Ecto neural progenitor cell (in vitro differentiated cells): ENCODE measurements at places on chromosomes 5 and 9.

DNA sequence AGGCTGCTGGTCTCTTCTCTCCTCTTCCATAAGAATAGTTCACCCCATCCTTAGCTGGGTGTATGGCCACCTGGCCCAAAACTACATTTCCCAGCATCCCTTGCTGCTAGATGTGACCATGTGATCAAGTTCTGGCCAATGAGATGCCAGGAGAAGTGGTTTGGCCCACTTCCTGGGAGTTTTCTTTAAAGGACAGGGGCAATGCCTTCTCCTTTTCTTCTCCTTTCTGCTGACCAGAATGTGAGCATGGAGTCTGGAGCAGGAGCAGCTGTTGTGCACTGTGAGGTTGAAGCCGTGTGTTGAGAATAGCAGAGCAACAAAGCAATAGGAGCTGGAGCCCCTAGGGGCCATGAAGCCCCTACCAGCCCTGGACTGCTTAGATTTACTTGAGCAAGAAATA lies 36.8 kb downstream of the C9orf50 start:
- DNase-seq = peak; percentile 73

GRCh38 chr5:32942225-32942989 lies 231.3 kb downstream of the NPR3 start:
- DNase-seq = no peak

- no peak for DNase-seq
Measured at GRCh38 chr5:142979636-142980035, 209.5 kb downstream of the ARHGAP26 start.

GRCh38 chr5:169222934-169223594 lies 77.9 kb downstream of the SLIT3 start:
- no peak for DNase-seq

GRCh38 chr9:2220036-2220435 lies 204.9 kb downstream of the SMARCA2 start:
- no peak for DNase-seq

- no peak for DNase-seq
Measured at GRCh38 chr5:156329171-156329611, 2.2 kb downstream of the SGCD start.

DNA sequence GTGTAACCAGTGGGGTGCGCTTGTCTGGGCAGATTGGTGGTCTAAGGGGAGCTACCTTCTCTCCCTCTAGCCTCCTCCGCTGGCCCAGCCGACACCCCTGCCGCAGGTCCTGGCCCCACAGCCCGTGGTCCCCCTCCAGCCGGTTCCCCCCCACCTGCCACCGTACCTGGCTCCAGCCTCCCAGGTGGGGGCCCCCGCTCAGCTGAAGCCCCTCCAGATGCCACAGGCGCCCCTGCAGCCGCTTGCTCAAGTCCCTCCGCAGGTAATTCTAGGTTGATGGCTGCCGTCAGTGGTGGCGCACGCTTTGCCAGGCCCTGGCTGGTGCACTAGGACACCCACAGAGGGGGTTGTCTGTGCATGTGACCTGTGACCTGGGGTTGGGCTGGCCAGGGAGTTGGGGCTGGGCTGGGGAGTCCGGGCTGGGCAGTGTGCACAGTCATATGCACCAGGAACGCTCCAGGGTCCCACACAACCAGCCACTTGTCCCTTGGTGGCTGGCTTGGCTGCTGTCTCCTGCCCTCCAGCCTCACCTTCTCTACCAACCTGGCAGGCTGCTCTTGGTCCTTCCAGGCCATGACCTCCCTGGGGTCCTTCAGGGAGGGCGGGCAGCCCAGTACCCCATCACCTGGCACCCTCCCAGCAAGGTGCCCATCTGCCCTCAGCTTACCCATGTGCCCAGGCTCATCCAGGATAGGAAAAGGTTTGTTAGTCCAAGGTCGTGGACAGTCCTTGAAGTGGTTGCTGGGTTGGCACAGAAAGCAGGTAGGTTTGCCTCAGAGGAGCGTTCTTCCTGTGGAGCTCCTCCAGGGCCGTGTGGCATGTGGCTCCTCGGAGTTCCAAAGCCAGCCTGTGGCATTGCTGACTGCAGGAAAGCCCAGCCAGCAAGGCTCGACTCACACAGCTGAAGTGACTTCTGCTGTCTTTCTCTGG lies 73.2 kb downstream of the WNK2 start:
- no peak for DNase-seq

DNA sequence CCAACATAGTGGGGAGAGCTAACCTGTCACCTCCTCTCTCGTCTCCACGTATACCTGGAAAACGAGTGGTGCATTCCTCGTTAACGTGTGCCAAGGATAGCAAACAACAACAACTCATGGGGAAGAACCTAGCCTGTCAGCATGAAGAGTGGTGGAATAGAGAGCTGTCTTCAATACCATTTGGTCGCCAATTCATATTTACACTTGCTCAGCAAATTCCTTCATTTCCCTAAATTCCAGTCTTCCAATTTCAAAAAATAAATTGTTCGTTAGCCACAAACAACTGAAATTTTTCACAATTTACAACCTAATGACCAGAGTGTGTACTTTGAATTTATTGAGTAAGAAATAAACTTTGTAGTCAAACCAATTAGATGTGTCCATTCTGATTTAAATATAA lies 344.8 kb downstream of the NTRK2 start:
- no peak for DNase-seq

DNA sequence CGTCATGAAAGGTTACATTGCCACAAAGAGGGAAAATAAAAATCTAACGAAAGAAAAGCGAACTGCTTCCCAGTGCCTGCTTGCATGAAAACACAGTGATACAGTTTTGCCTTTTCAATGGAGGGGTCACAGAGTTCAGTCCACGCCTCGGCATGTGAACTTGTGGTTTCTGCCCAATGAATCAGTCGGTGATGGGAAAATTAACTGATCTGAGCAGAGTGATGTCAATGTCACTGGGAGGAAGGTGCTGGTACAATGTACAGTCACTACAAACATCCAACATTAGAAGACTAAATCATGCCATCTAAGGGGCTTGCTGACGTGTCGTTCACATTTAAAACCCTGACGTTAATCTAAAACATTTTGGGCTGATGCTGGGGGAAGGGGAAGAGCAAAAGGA lies 151.8 kb upstream of the MSX2 start:
- no peak for DNase-seq

DNA sequence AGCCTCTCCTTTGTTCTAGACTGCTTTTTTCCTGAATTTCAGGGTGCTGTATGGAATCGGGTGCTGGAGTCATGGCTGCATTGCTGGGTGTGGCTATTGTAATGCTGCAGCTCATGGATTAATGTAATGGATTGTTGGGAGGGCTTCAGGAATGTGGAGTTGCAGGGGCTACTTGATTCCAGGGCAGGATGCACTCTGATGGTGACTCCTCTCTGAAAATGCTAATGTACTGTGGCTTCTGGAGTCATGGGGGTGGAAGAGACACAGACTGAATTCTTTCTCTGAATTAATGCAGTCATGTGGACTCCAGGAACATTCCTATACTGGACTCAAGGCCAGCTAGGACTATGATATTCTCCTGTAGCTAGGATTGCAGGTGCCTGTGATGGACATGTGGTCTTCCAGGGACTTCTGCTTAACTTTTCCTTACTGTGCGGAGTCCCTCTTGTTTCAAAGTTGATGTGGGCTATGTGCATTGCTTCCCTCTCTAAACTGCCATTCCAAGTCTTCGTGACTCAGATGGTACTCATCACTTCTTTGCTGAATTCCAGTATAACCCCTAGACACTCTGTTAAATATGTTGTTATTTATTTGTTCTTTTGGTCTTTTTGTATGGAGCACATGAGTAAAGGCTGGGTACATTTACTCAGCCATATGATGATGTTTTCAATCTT lies 396.2 kb downstream of the KCTD16 start:
- DNase-seq = no peak

DNA sequence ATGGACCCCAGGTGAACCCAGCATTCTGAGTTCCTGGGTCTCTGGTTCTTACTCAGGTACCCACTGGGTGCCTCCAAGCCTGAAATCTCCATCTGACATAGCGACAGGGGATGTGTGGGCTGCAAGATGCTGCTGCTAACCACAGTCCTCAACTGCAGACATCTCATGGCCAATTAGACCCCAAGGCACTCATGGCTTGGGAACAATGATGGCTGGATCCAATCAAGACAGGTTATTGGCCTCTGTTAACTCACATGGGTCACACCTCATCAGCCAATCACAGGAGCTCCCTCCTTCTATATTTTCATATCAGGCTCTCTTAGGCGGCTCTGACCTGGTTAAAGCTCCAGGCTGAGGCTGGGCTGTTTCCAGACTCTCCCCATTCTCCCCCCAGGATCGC lies 57.0 kb downstream of the CXXC5 start:
- peak; percentile 37 for DNase-seq

- DNase-seq = no peak
Measured at GRCh38 chr5:78675956-78676730, 27.6 kb upstream of the LHFPL2 start.
